ENCODE measurements at places on chromosomes 4 and X.

- DNase-seq = no peak
These were observed 234.8 kb downstream of the BCOR start for GRCh38 chrX:39862963-39863362.

GRCh38 chr4:121093261-121093660, 20.9 kb upstream of the NDNF start:
- DNase-seq = no peak

DNA sequence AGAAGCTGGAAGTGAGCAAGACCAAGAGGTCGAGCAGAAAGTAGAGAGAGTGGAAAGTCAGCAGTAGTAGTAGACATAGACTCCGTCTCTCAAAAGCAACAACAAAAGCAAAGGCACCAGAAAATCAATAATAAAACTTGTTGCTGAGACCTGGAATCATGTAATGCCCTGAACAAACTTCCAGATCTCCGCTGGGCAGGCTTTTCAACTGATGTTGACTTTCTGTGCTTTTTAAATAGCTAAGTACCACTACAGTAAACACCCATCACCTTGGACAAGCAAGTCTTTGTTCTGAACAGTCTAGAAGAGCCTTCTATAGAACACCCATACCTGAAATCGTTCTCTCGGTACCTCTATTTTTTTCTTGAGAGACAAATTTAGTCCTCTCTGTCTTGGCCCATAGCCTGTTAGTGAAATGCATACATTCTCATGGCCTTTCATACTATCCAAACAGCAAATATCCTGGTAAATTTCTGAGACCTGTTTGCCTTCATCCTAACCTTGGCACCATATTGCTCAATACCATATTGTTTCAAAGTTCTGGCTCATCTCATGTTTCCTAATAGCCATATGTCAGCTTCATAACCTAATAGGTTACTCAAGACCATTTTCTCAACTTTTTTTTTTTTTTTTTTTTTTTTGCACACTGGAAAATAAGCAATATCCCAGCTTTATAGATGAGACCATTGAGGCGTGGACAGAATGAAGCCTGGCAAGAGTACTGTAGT, 200.6 kb upstream of the RBPJ start:
- DNase-seq = no peak

DNA sequence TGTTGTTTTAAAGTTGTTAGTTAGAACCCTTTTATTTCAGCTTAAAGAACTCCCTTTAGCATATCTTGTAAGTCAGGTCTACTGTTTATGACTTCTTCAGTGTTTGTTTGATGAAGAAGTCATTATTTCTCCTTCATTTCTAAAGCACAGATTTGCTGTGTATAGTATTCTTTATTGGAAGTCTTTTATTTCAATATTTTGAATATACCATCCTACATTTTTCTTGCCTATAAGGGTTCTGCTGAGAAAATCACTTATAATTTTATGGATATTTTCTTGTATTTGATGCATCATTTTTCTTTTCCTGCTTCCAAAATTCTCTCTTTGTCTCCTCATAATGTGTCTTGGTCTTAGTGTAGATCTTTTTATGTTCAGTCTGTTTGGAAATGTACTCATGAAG, 134.5 kb downstream of the CPXCR1 start:
- DNase-seq = no peak

DNA sequence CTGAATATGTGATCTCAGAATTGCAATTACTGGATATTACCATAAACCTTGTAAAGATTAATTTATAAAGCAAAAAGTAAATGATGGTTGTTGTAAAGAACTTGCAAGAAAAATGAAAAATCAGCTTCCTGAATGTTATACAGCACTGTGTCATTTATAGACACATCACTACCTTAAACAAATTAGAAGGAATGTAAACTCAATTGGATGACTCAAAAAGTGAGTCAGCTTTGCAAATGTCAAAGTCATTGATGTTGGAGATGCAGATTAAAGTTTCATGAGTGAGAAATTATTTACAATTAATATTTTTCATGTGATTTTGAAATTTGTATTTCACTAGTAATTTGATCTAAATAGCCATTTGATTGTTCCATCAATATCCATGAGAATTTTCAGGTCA, 193.2 kb downstream of the RAPGEF2 start:
- no peak for DNase-seq

GRCh38 chr4:15197005-15197404, 194.7 kb downstream of the CPEB2 start:
- no peak for DNase-seq

DNA sequence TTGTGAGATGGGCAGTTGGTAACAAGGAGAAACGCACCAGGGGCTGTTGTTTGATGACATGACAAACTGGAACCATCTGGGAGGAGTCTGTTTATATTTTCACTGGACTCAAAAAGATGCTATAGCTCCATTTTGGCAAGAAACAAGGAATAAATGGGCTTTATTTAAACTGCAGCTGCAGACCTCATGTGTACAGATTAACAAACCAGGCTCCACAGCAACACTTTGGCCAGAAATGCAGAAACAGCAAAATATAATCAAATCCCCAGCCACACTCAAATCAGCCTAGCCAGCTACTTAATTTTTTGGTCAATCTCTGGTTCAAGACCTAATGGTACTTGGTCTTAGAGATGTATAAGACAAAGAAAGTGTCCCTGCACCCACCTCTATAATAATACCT, 52.7 kb downstream of the ASB9 start:
- no peak for DNase-seq

DNA sequence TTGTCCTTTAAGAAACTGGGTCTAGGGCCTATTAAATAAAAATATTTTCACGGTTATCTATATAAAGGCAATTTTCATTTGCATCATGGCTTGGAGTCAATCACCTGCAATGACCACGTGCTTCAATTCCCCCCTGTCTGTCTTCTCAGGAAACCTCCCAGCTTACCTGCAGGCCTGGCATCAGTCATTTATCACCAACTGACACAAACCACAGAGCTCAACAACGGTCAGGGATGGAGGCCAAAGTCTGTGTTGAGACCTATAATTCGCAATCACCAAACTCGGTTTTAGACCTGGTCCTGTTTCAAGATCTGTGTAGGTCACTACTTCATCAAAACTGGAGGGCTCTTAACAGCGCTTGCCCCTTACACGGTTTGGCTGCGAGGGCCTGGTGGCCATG, 1.9 kb downstream of the SLC9A7 start:
- DNase-seq = no peak

- DNase-seq = no peak
These were observed 2.3 kb upstream of the AMBN start for GRCh38 chr4:70589785-70590184.

- no peak for DNase-seq
These were observed 5.4 kb upstream of the RGS12 start for GRCh38 chr4:3287271-3287971.
